ENCODE measurements at places on chromosomes 1 and 21.

- DNase-seq, result no peak
These were observed 95.8 kb downstream of the VWA5B1 start for GRCh38 chr1:20386323-20387081.

DNA sequence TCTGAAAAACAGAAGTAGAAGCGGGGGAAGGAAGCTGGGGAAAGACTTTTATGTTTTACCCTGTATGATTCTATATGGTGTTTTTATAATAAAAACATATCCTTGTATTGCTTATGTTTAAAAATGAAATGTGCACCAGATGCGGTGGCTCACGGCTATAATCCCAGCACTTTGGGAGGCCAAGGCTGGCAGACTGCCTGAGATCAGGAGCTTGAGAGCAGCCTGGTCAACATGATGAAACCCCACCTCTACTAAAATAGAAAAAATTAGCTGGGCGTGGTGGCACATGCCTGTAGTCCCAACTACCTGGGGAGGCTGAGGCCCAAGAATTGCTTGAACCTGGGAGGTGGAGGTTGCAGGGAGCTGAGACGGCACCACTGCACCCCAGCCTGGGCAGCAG lies 155.4 kb downstream of the SMYD3 start:
- no peak for DNase-seq

- no peak for DNase-seq
These were observed 43.9 kb upstream of the FOXO6 start for GRCh38 chr1:41317361-41317760.

- DNase-seq, result no peak
These were observed 32.8 kb downstream of the DLGAP3 start for GRCh38 chr1:34896612-34897011.

- no peak for DNase-seq
These were observed 506 bp upstream of the SRP9 start for GRCh38 chr1:225777058-225777582.

GRCh38 chr1:161100556-161100955 lies 2.4 kb downstream of the KLHDC9 start:
- DNase-seq, result no peak

DNA sequence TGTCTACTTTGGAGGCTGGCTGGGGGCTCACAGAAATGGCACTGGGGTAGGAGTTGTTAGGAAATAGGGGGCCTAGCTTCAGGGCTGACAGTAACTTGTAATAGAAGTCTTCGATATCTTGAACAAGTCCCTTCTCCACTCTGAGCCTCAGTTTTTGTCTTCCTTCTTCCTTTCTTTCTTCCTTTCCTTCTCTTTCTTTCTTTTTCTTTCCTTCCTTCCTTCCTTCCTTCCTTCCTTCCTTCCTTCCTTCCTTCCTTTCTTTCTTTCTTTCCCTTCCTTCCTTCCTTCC lies 12.9 kb downstream of the BTG2 start:
- no peak for DNase-seq

- no peak for DNase-seq
These were observed 34.5 kb downstream of the CD247 start for GRCh38 chr1:167483790-167484189.

DNA sequence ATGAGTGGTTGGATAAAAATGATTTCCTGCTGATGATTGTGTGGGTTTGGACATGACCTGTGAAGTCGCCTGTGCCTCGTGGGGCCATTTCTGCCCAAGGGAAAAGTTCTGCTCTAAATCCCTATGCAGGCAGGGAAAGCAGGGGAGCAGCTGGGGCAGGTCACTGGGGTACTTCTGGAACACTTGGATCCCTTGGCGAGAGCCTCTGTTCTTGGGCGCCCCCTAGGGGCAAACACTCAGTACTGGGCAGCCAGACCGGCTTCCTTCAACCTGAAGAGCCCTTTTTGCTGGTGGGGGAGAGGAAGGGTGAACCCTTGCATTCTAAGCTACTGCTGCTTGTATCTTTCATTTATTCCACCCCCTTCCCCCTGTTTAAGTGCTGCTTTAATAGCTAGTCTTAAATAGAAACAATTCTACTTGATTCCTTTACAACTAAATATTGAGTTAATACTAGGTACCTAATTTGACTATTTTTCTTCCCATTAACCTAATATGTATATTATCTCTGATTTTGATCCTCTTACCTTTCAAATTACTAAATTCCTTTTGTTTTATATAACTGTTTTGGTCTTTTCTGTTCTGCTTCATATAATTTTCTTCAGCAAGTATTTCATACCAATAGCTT lies 5.1 kb upstream of the CLEC20A start:
- peak; percentile 14 for DNase-seq

- no peak for DNase-seq
These were observed 52.6 kb upstream of the TRAPPC10 start for GRCh38 chr21:43959231-43960116.

DNA sequence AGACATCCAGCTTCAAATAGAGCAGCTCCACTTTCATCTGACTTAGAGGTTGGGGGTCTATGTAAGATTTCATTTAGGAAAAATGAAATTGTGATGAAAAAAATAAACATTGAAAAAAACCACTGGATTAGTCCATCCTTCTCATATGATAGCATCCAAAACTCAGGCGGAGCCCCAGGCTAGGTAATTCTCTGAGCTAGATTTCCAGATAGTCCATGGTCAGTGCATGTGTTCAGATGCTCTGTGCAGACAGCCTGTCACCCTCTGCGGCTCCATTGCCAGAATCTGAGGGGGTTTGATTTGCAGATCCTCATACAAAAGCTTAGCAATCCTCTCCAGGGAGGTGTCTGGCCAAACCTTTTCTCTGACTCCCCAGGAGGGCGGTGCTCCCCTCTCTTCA lies 49.2 kb downstream of the C8B start:
- no peak for DNase-seq

- DNase-seq, result no peak
These were observed 330.5 kb upstream of the ADGRL2 start for GRCh38 chr1:81470275-81470674.

DNA sequence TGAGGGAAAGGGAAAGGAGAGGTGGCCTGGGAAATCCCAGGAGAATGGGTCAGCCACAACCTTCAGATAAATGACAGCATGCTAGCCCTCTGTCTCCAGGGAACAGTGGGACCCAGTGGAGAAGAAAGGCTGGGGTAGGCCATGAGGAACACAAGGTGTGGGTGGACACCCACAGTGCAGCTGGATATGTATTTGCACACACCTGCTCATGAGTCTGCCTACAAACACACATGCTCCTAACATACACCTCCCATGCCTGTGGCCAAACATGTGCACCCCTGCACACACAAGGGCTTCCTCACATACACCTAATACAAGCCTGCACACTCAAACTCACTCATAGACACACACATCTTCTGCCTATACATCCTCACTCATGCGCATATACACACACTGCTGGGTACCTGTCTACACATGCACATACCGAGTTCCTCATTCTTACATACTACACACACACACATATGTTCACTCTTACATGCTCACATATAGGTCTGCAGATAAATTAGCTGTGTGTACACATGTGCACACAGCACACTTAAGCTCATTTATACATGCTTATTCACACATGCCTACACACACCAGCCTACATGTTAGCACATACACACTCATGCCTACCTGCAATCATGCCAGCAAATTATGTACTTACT lies 3.6 kb downstream of the C1orf216 start:
- DNase-seq, result no peak

- no peak for DNase-seq
These were observed 88.3 kb downstream of the HHIPL2 start for GRCh38 chr1:222459652-222460051.

DNA sequence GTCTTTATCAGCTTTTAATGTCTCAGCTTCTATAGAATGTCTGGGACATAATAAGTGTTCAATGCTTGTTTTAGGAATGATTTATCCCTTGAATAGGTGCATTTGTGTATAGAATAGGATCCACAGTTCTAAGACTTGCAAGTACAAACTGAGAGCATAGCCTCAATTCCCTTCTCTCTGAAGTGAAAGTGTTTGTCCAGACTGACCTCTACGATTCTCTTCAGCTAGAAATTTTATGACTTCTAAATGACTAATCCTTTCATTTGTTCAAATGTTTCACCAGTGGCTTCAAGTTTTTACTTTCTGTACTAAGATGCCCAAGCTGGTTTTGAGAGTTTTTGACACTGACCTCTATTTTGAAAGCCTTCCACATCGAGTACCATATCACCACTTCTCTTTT lies 608.2 kb upstream of the ADGRL4 start:
- no peak for DNase-seq

DNA sequence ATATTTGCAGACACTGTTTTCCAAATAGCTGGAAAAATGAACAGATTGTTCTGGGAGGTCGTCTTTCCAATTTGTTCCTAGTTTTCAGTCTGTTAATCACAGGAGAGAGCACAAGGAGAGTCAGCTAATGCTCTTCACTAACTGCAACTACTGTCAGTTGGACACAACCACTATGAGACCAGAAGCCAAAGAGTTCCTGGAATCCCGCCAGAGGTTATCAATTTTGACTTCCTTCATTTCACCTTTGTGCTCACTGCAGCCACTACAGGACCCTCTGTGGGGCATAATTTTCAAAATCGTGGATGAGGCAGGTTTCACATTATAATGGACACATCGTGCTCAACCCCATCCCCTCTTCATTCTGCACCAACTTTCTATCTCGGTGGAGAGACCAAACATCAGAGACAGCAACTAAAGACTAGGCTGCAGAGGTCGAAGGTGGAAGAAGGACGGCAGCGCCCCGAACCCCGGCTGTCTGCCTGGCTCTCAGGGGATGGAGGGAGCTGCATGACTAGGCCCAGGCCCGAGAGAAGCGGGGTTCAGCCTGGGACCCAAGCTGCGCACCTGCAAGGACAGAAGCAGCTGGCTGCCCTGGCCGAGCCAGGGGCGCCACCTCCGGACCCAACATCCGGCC lies 602 bp downstream of the KIAA0319L start:
- no peak for DNase-seq

DNA sequence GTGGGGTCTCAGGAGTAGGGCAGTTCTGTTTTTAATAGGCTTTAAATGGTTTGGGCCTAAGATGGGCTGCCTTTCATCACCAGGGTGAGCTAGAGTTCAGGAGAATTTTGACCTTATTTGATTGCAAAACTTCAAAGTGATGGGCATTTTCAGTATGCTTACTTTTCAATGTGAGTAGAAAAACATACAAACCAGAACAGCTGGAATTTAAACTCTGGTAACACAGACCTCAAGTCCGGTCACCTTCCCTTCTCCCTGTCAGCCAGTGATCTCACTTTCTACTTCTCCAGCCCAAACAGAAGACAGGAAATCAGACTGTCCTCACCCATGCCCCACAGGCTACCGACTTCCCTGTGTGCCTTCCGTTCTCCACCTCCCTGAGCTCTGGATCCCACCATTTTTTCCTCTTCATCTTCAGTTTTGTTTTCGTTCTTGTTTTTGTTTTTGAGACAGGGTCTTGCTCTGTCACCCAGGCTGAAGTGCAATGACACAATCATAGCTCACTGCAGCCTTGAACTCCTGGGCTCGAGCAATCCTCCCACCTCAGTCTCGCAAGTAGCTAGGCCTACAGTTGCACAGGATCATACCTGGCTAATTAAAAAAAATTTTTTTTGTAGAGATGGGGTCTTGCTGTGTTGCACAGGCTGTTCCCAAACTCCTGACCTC lies 374.0 kb downstream of the CAMTA1 start:
- no peak for DNase-seq

DNA sequence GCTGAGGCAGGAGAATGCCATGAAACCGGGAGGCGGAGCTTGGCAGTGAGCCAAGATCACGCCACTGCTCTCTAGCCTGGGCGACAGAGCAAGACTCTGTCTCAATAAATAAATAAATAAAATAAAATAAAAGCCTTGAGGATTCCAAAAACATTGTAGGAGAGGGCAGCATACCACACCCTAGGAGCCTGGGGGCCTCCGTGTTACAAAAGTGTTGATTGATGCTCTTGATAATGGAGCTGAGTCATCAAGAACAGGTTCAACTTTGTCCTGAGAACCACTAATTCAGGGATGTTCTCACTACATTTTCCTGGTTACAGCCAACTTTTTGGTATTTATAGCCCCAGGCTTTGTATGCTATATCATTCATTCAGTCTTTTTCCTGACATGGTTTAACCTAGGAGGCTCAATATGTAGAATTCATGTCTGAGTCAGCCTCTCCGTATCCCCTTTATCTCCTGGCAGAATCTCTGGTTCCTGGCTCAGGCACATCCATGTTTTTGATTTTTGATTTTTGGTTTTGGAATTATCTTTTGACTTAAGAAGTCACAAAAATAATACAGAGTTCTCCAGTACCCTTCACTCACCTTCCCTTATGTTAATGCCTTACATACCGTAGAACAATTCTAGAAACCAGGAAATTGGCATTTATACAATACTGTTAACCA lies 69.4 kb downstream of the LRRC8D start:
- no peak for DNase-seq

GRCh38 chr1:117838911-117839310 lies 90.5 kb downstream of the GDAP2 start:
- DNase-seq, result no peak

GRCh38 chr1:72649211-72649888 lies 367.0 kb upstream of the NEGR1 start:
- no peak for DNase-seq

DNA sequence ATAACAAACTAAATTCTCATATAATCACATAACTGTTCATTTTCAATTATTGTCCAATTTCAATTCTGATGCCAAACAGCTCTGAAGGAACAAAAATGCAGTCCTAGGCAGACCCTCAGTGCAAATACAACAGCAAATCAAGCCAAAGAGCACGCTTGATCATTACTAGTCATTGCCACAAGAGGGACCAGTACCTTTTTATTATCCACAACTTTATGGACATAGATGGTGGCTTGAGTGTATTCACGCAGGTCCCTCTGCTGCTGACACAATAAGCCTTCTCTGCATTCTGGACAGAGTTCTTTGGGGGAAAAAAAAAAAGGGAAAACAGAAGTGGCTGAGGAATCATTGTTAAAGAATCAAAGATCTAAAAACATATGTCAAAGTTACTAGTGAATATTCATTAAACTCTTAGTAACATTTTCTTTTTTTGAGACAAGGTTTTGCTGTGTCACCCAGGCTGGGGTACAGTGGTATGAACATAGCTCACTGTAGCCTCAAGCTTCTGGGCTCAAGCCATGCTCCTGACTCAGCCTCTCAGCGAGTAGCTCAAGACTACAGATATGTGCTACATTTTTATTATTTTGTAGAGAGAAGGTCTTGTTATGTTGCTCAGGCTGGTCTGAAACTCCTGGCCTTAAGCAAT lies 34.3 kb upstream of the RAP1GAP start:
- no peak for DNase-seq

DNA sequence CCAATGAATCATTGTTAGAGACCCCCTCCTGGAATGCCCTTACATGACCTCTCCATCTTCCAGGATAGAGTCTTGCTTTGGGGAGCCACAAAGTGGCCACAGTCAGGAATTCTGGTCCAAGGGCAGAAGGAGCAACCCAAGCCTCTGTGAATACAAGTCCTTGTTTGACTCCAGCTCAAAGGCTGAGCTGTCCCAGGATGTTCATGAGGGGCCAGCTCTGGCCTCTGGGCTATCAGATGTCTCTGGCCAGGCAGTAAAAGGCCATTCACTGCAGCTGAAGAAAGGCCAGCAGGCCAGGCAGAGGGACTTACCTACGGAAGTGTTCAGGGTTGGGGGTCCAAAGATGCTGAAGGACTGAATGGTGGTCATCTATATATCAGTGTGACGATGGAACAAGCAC lies 98.3 kb upstream of the IPO9 start:
- no peak for DNase-seq

GRCh38 chr1:199837321-199837720 lies 190.2 kb upstream of the NR5A2 start:
- DNase-seq, result no peak

GRCh38 chr1:174053826-174054225 lies 31.7 kb upstream of the RC3H1 start:
- no peak for DNase-seq
